A172 (cell line): ENCODE measurements at places on chromosomes 12 and 14. TPM values are rescaled to one million over a fixed set of nuclear protein-coding genes. Genes with fewer than 3 reads are reported as not detected.

DNA sequence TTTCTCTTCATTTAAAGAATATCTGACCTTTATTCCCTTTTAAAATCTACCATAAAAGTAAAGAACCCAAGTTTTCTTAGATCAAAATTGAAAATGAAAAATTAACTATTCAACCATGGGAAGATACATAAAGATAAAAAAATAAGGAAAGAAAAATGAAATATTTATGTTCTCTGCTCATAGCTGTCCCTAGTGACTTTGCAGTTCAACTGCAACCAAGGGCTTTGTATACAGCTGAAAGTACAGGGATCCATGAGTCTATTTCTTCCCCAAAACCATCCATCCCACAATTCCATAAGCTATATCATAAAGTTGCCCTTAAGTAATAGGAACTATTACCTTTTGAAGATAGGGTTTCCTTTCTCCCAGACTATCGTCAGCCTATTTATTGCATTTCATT, 113.1 kb downstream of the ITPR2 start:
- DNase-seq = no peak

DNA sequence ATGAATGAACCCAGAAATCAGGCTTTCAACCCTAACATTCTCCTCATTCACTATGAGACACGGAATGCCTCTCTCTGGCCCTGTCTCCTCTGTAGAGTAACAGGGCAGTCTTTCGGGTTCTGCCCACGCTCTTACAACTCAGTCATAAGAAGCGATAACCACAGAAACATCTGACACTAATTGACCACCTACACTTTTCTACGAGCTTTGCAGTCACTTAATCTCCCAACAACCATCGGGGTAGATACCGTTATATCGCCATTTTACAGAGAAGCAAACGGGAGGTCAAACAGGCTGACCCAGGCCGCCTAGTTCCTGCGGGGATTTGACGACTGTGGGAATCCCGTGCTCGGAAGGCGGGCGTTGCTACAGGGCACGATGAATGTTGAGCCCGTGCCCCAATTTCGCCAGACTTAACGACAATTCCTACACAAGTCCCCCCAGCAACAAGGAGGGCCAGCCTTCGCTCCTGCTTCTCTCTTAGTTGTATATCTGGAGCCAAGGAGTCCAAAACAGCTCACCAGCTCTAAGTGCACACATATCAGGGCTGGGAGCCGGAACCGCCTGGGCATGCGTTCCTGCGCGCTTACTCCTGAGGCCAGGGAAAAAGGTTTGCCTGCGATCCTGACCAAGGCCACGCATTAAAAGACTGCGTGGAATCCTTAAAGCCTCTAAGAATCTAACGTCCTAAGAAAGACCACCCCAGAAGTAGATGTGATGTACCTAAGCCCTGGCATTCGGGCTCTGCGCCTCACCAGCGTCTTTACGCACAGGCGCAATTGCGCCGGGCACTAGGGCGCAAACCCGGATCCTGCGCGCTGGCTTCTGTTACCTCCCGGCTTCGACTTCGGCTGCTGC, 38.7 kb upstream of the TBX5 start:
- no peak for DNase-seq

DNA sequence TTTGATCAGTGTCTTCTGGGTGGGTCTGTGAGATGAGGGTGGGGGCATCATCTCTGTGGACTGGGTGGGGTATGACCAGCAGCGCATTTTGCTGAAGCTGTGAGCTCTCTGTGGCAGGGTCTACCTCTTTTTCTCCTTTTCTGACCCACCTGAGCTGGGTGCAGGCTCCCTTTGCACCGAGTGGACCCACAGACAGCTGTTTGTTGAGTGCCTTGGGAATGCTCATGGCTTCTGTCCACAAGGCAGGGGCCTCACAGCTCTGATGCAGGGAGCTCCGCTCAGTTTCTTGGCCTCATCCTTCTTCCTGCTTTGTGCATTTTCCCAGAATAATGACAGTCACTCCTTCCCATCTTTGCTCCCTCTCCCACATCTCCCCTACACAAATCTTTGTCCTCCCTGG, 380.6 kb downstream of the DPF3 start:
- no peak for DNase-seq

DNA sequence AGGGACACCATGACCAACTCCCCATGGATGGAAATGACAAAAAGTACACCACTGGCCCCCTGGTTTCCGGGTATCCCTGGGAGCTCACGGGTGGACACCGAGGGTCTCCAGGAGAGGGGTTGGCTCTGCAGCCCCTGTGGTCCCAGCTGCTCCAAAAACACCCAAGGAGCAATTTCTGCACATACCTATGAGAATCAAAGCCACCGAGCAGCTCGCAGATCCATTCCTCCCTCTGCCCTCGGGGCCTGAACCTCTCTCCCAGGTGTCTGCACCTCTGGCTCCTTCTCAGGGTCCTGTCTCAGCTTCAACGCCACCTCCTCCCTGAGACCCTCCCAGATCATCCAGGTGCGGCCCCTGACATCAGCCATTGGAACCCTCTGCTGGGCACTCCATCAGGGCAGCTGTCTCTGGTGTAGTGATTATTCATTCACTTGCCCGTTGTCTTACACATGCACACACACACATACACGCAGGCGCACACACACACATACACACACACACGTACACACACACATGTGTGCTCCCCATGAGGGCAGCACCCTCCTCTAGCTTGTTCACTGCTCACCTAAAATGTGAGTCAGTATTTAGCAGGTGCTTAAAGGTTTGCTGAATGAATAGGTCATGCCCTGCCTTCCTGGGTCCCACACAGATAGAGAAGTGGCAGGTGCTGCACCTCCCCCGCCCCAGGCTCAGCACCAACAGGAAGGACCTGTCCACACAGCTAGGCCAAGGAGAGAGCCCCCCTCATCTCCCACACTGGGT, 5.9 kb downstream of the RIMBP2 start:
- DNase-seq = no peak

- DNase-seq = no peak
Observed at GRCh38 chr12:86496595-86496994, 240.4 kb upstream of the MGAT4C start.

- DNase-seq = no peak
Observed at GRCh38 chr12:30843211-30843610, 83.3 kb upstream of the TSPAN11 start.

The PRH2 gene
- not detected in 2 replicates for total RNA-seq
